ENCODE measurements at places on chromosomes 7 and 10.

DNA sequence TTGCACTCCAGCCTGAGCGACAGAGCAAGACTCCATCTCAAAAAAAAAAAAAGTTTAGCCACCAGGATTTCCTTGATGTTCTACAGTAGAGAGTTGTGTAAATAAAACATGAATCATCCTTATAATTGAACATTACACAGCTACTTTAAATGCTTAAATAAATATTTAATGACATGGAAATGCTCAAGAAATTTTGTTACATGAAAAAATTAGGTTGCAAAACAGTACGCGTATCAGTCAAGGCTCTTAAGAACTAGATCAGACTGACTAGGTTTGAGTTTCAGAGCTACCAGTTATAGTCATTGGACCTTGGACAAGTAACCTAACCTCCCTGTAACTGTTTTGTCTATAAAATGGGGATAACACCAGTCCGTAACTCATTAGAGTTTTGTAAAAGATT, 38.7 kb upstream of the GSAP start:
- DNase-seq, result no peak

GRCh38 chr10:119006451-119007210, 22.9 kb upstream of the NANOS1 start:
- no peak for DNase-seq

- DNase-seq, result no peak
Observed at GRCh38 chr7:44700322-44700721, 48.3 kb upstream of the ZMIZ2 start.

DNA sequence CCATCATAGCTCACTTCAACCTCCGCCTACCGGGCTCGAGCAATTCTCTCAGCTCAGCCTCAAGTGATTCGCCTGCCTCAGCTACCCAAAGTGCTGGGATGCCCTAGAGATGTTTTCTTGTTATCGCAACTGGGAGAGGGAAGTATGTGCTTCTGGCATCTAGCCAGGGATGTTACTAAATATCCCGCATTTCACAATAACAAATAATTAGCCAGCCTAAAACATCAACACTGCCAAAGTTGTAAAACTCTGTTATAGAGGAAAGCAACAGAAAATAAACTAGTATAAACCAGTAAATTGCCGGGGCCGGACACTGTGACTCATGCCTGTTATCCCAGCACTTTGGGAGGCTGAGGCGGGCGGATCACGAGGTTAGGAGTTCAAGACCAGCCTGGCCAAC, 7.2 kb downstream of the INA start:
- no peak for DNase-seq

GRCh38 chr7:68176974-68177373, 1180.3 kb downstream of the TYW1 start:
- peak; percentile 51 for DNase-seq

DNA sequence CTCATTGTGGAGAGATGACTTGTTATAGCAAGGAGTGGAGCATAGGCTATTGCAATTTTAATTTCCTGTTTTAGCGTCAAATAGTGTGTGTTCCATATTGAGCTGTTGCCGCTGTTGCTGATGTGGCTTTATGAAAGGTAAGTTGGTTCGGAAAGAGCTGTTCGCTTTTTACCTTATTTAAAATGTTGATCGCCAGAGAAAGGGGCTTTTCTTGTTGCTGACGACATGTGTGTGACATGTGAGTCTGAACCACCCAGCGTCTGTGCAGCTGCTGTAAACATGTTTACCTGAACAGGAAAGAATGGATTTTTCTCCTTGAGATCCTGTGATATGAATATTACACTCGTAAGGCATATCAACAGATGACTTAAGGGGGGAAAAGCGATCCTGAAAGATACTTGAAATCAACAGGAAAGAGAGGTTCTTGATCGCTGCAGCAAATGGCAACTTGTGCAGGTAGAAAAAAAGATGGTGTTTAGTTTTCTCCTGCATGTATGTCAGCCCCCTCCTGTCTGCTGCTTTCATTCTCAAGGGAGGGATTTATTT, 2.5 kb downstream of the ZEB1 start:
- DNase-seq, result no peak

GRCh38 chr7:43516581-43517342, 66.1 kb upstream of the STK17A start:
- no peak for DNase-seq

GRCh38 chr7:97845622-97846203, 26.5 kb downstream of the ASNS start:
- no peak for DNase-seq

DNA sequence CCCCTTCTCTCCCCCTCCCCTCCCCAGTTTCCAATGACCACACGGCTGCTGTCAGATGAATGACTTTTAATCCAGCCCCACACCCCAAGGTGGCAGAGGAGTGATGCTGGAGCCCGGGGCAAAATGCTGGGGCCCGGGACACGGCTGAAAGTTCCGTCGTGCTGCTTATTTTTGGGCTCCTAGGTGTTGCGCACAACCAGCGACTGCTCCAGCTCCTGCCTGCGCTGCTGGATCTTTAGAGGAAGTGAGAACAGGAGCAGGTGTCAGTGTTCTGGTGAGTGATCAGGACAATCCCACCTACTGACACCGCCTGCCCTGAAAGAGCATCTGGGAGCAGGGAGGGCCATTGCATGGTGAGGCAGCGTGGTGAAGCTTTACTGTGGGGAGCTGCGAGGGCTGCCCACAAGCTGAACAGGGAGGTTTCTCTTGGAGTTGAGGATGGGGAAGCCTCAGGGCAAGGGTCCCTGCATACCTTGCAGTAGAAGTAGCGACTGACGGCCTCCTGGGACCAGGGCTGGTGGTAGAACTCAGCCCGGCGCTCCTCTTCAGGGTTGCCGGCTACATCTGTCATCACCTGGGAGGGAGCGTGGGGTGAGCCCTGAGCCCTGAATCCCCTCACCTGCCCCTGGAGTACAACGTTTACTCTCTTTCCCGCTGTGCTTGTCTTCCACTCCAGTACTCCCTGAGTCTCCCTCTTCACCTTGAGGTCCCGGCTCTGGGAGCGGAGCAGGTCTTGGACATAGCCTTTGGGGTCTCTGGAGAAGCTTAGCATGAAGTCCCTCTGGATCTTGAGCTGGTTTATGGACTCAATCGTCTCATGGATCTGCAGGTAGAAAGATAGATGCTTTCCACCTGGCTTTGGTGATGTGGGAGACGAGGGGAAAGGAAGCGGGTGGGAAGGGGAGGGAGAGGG, 6.9 kb downstream of the CHPF2 start:
- no peak for DNase-seq

GRCh38 chr7:131488361-131488760, 68.1 kb downstream of the PODXL start:
- no peak for DNase-seq

DNA sequence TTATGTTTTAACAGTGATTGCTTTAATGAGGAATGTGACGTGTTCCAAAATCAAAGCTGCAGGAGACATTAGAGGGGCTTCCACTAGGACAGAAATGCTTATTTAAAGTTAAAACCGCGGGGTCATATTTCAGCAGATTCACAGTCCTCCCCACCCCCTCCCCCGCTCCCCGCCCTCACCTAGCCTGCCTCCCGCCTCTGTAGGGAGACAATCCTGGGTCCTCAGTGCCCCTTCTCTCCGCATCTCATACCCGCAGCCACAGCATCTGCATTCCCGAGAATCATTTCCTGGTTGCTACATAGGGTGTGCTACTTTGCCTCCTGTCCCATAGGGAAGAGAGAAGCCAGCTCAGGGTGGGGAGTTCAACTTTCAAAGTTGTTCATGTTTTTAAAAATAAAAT, 3.1 kb upstream of the DRGX start:
- DNase-seq, result no peak

DNA sequence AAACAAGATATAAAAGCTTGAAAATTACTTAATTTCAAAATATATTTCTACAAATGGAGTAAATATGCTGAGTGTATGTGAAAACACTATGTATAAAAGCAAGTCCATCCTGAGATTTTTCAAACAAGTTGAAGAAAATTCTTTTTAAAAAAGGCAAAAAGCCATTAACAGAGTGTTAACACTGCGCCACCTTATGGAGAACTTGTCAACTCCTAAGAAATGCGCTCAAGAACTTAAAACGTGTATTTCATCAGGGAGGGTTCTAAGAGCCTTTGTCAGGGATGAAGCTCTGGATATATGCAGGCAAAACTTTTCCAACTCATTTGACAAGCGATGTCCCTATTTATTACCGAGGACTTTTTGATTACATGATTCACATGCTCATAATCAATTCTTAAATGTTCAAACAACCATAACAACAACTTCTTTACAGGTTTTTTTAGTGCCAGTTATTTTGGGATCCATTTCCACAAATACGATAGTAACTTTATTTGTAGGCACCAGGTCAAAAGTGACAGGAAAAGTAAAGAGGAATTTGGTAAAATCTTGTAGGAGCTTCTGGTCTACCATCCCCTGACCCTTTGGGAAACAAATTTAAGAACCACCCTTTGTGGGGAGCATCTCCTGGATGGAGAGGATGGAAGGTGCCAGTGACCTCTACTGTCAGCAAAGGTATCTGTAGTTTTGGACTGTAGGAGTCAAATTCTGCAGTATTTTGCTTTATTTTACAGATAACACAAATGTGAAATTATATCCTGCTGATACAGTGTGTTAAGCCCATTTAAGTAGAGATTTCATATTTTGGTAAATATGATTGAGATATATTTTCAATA, 23.2 kb downstream of the CALCR start:
- peak; percentile 28 for DNase-seq

- no peak for DNase-seq
Observed at GRCh38 chr10:70432561-70433263, 8.8 kb downstream of the NODAL start.

DNA sequence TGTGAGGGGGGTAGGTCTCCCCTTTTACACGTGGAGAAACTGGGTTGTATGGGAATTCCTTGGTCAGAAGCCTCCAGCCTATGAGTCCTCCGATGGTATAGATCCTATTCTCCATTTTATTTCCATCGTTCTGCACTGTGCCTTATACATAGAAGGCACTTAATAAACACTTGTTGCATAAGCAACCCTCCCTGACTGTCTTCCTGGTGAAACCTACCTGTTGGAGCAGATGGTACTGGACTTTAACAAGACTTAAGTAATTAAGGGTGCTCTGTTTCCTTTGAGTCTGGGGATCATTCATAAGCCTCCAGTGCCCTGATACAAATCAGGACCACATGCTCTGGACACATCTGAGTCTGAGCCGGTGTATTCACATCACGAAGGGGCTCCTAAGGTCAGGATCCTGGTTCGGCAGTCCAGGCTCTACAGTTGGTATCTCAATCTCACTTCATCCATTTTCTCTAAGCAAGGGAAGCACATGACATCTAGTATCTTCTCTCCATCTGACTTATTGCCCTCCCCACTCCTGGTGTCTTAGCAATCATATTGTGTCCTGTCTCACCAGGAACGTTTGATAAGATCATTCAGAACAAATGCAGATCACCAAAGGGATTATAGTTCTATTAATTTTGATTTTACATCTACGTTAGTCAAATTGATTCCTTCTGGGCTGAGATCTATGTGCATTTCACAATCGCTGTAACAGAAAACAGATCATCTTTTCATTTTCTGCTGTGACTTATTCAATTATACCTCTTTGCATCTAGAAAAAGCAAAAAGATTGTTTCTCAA, 22.8 kb upstream of the EZH2 start:
- DNase-seq, result no peak

DNA sequence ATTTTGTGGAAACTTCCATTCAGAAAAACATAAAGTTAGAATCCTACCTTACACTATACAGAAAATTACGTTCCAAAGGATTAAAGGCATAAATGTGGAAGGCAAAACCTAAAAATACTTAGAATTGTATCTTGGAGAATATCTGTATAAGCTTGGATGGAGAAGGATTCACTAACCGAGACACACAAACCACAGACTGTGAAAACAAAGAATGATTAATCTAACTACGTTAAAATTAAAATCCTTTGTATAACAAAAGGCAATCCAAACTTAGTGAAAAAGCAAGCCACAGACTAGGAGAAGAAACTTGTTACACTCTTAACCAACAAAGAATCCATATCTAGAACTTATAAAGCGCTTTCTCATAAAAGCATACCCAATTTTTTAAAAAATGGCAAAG, 678.8 kb downstream of the INHBA start:
- DNase-seq, result no peak
